ENCODE measurements at places on chromosomes 5 and 9. TPM values are rescaled to one million over a fixed set of nuclear protein-coding genes. Genes with fewer than 3 reads are reported as not detected.

GRCh38 chr5:90852531-90852930, 293.9 kb downstream of the ADGRV1 start:
- DNase-seq: no peak

- DNase-seq: no peak
Observed at GRCh38 chr9:119160551-119160950, 208.7 kb downstream of the BRINP1 start.

DNA sequence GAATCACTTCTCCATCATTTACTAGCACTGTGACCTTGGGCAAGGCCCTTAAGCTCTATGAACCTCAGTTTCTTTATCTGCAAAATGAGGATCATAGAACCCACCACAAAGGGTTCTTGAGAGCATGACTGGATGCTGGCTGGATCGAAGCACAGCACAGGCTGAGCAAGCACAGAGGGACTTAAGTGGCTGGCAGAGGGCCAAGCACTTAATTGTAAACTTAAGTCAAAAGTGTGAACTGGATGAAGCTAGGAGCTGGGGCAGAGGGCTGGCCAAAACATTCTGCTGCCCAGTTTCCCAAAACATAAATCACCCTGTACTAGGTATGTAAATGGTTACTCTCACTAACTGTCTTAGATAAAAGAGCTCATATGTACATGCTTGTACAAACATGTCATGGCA, 112.3 kb upstream of the WWC1 start:
- DNase-seq: peak; percentile 13

The GPR151 gene
- not detected for total RNA-seq

DNA sequence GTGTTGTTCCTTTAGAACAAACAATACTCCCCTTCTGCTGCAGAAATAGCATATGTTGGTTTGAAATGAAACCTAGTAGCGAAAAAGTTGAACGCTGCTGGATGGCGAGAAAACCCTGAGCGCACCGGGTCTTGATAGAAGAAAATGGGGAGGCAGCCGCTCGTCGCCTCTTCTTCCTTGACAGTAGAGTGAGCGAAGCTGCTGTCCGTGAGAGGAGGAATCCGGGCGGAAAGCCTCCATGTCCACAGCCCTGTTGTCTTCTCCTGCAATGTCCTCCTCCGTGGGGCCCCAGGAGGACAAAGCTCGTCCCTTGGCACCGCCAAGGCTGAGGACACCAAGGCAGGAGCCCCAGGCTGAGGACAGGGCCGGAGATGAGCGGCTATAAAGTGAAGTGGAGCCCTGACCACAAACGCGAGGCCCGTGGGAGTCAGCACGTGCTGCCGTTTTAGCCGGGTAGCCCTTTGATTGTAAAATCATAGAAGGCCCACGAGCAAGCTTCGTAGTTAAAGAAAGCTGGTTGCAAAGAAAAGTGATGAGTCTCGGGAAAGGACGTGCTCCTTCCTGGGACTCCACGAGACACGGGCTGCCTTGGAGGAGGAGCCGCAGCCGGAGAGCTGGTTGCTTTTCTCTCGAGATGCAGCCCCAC, 35.6 kb downstream of the MRPL36 start:
- DNase-seq: no peak

The PNPLA7 gene
- 0.27 TPM for total RNA-seq

DNA sequence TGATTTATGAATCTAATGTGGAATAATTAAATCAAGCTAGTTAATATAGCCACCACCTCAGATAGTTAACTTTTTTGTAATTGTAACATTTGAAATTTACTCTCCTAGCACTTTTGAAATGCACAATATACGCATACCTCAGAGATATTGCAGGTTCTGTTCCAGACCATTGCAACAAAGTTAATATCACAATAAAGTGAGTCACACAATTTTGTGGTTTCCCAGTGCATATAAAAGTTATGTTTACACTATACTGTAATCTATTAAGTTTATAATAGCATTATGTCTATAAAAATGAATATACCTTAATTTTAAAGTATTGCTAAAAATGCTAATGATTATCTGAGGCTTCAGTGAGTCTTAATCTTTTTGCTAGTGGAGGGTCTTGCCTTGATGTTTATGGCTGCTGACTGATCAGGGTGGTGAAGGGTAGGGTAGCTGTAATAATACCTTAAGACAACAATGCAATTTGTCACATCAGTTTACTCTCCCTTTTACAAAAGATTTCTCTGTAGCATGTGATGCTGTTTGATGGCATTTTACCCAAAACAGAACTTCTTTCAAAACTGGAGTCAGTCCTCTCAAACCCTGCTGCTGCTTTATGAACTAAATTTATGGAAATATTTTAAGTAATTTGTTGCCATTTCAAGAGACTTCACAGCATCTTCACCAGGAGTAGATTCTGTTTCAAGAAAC, 235.1 kb upstream of the ADAMTSL1 start:
- DNase-seq: peak; percentile 66

The COL15A1 gene
- 2.9 TPM for total RNA-seq

DNA sequence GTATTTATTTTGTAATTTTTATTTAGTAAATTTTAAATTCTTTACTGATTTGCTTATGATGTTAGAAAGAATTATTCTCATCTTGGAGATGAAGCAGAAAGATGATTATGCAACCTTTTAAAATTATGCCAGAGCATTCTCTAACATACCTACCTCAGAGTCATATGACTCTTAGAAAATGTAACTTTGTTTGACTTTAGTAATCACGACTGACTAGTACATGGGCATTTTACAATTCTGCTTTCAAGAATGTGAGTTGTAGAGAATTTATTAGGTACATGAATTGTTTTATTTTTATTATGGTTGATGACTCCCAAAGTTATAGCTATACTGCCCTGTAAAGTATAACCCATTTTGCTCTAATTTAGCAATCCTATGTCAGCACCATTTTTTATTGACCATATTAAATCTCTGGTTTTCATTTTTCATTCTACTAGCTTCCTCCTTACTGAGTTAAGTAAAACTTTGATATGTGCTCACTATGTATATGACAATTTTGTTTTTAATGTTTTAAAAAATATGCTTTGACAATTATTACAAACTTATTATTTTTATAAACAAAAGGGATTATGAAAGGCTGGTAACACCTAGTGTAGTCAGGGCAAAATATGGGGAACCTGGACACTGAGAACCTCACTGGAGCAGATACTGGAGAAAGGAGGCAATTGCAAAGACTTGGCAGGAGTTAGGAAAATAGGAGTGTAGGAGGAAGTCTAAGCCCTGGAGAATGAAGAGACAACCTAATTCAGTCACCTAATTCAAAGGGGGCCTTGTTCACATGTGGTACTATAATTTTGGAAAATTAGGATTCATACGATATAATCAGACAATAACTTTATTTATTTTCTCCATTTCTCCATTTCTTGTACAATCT, 249.7 kb upstream of the DAB2 start:
- DNase-seq: no peak

DNA sequence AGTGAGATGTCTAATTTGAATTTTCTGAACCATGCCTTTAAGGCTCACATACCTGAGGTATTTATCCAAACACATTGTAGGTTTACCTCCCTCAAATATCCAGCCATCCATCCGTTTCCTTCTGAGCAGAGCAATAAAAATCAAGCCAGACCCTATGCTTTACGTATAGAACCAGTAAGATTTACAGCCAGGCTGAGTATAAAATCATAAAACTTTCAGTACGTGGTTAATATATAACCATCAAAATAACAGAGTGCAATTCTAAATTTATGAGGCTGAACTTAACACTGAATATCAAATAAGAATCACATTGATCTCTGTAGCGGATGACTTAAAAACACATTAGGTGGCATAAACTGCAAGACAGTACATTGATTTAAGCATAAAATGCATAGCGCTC, 877.9 kb upstream of the WWC1 start:
- DNase-seq: no peak

DNA sequence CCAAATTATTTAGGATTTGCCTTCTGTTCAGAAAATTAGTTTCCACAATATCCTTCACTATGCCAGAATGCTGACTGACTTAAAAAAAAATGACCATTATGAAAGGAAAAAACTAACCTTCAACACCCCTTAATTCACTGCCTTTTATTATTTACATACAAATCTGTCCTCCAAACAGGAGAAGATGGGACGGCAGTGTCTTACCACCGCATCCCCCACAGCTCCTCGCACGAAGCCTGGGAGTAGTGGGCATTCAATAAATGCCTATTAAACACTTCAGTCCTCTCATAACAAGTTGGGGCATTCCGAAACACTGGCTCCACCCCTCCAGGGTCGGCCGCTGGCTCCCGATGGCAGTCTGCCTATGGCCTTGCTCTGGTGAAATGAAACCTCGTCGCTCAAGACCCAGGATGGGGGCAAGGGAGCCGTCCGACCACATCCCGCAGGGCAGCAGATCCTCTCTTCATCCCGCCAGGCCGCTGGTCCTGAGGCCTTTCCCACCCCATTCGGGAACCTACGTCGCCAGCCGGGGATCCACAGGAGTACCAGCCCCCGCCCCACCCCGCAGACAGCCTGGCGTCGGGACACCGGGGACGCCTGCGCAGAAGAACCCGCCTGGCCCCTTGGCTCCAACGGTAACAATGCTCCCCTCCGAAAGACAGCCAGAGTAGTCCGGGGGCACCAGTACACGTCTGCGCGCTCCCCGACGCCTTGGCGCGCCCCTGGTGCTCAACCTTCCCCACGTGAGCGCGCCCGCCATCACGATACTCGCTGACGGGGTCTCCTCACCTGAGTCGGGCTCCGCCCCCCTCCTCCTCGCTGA, 613 bp downstream of the ZBTB5 start:
- no peak for DNase-seq

The NXNL2 gene
- total RNA-seq: 0.52 TPM

GRCh38 chr5:50967563-50968355, 301.3 kb downstream of the PARP8 start:
- peak; percentile 29 for DNase-seq

GRCh38 chr9:124839612-124840299, 13.5 kb upstream of the WDR38 start:
- DNase-seq: peak; percentile 34

The HRH2 gene
- total RNA-seq: 0.32 TPM

The FAM81B gene
- not detected for total RNA-seq

The CCNG1 gene
- total RNA-seq: 98.1 TPM

DNA sequence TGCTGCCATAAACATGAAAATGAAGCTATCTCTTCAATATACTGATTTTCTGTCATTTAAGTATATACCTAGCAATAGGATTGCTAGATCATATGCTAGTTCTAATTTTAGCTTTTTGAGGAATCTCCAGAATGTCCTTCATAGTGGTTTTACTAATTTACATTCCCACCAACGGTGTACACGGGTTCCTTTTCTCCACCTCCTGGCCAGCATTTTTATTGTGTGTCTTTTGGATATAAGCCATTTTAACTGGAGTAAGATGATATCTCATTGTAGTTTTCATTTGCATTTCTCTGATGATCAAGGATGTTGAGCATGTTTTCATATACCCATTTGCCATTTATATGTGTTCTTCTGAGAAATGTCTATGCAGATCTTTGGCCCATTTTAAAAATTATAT, 446.5 kb downstream of the GABRG2 start:
- DNase-seq: no peak

The SCGB3A2 gene
- not detected for total RNA-seq

DNA sequence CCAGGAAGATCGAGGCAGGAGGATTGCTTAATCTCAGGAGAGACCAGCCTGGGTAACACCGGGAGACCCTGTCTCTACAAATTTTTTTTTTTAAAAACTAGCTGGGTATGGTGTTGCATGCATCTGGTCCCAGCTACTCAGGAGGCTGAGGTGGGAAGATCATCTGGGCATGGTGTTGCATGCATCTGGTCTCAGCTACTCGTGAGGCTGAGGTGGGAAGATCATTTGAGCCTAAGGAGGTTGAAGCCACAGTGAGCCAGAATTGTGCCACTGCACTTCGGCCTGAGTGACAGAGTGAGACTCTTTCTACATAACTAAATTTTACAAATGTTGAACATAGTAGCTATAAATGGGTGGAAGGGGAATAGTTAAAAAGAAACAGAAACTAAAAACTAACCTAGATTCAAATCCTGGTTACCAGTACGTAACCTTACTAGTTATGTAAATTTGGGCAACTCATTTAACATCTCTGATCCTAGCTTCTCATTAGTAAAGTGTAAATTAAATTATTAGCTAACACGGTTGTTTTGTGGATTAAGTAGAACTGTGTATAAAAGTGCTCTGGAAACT, 41.7 kb downstream of the TMEM161B start:
- DNase-seq: no peak

The MYO10 gene
- 13.6 TPM for total RNA-seq

DNA sequence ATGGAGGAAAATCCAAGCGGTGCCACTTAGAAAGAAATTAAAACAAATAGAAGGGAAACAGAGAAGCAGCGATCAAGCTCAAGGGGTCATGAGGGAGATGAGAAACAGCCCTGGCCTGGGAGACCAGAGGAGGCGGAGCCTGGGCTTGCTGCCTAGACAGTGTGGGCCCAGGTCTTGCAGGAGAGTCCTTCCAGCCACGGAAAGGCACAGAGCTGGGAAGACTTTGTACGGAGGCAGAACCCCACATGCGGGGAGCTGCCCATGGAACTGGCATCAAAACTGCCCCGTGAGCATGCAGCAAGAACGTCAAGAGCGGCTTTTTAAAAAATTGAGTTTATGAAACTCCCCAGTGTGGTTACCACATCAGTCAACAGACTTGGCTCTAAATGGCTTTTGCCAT, 119.4 kb downstream of the IRX1 start:
- DNase-seq: no peak

The BRD3OS gene
- total RNA-seq: 22.7 TPM

The C5orf52 gene
- total RNA-seq: not detected

The PCDHA6 gene
- not detected for total RNA-seq

- peak; percentile 64 for DNase-seq
Observed at GRCh38 chr5:109877670-109878045, 187.9 kb downstream of the MAN2A1 start.

- peak; percentile 90 for DNase-seq
Observed at GRCh38 chr9:15697446-15697851, 144.6 kb downstream of the CCDC171 start.

DNA sequence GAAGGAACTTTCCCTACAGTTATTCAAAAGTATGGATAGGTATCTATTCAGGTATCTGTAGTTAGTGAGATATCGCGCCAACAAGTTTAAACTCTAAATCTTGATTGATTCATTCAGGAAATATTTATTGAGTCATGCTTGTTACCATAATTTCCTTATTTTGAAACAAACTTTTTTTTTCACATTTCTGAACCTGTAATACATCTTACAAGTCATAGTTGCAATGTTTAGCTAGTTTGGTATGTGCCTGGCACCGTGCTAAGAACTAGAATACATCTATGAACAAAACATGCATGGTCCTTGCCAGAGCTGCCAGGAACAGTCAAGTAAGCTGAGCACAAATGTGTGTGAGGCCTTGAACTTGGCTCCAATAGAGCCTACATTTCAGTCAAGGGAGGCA, 226.4 kb downstream of the PCSK5 start:
- DNase-seq: no peak

Data from M059J (cell line).